Kidney (tissue), 22 donors: ENCODE measurements at places on chromosomes 7 and 10. TPM values are rescaled to one million over a fixed set of nuclear protein-coding genes. Genes with fewer than 3 reads are reported as not detected.

Gene FGFR2
- polyA plus RNA-seq, result 20.2 TPM

Gene FXYD4
- polyA plus RNA-seq, result 392 TPM

Gene SEMA3C
- 3.9 TPM for polyA plus RNA-seq

Gene NXPH1
- polyA plus RNA-seq, result not detected

DNA sequence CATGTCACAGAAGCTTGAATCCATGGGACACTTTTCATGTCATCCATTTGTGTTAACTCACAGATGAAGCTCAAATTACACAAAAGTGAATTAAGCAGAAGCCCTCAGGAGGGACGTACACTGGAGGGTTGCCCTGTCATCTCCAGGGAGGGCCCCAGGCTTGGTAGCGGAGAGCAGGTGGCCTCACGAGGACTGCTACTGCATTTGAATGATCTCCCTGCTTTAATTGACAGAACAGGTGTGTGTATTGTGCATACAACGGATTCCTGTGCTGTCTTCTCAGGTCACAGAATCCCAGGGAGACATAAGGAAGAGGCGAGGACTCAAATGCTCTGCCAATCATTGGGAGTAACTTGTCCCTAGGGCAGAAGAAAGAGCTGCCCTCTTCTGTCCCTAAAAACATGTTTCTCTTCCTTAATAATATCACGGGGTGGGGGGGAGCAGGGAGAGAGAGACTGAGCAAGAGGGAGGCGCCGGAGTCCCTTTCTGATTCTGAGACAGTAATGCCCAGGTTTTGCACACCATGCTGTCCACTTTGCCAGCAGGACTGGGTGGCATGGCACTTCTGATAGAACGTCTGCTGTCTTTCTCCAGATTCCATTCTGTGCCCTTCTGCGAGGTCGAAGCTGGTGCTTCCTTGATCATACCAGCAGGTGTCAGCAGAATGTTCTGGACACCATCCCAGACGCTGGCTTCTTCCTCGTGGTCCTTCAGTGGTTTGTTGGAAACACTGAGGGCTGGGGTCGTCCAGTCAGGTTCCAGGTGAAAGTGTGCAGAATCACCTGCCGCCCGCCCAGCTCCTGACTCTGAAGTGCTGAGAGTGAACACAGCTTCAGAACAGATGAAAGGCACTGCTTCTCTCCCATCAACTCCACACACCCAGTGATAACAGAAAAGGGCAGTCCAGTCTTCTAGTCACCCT is 26.2 kb upstream of the RASGEF1A start:
- peak; percentile 75 for DNase-seq

- DNase-seq, result no peak
These were observed 245.6 kb upstream of the ETV1 start for GRCh38 chr7:14235056-14235455.

GRCh38 chr10:6647811-6648526 is 67.9 kb upstream of the PRKCQ start:
- peak; percentile 60 for DNase-seq

GRCh38 chr7:127979728-127980126 is 51.5 kb downstream of the LRRC4 start:
- no peak for DNase-seq

DNA sequence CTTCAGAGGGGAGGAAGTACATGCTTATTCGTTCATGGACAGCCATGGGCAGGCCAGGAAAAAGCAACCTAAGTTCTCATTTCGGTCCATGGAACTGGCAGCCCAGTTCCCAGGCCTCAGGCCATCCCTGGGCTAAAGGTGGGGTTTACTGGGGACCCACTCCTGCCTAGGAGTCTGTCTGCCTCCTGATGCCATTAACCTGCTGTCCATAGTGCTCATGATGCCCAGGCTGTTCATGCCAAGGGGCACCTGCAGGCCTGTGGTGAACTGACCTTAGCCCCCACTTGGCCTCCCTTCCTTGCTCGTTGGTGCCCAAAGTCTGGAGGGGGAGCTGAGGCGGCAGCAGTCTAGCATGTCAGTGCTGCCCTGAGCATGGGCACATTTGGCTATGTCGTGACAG is 450.2 kb upstream of the MBL2 start:
- DNase-seq, result no peak

- DNase-seq, result no peak
These were observed 79.9 kb downstream of the VTI1A start for GRCh38 chr10:112526906-112527305.

DNA sequence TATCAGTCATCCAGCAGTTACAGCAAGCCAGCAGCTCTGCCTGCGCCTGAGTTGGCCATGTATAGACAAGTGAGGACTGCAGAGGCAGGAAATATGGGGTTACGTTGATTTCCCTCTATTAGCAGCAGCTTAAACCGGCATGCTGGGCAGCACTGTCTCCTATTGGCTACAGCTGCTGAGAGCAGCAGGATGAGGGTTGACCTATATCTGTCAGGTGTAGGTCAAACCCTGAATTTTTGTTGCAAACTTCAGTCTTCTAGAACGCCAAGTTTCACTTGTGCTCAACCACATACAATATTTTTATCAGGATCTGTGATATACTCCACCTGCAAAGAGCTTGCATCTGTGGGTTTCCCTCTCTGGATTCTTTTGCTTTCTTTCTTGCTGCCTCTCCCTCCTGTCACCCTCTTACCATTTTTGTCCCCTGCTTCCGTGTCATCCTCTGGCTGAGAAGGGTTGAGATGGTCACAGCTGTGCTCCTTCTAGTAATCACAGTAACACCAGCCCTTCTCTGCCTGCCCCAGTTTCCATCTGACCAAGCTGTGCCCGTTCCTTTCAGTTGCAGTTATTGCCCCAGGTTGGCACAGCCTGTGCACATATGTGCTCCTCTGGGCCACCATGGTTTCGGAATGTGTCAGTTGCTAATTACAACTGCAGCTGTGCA is 23.8 kb upstream of the GLCCI1 start:
- no peak for DNase-seq
